ENCODE measurements at places on chromosomes 1 and 21.
A peak's percentile ranks its signal among the peaks of the same experiment; 100 is the strongest.

DNA sequence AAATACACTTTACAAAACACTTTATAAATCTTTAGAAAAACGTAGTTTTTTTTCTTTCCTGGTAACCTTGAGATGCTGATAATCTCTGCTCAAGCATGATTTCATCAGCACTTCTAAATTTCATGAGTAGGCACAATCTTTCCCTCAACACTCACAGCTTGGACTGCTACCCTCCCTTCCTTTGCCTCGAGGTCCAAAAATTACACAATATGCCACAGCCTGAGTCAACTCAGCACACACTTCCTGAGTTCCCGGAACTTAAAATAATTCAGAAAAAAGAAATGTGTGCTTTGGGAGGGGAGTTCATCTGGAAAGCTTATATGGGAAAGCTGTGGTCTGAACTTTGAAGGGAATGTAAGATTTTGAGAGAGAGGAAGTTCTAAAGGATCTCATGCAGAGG lies 5.9 kb downstream of the CLCA2 start:
- DNase-seq: peak; percentile 95

DNA sequence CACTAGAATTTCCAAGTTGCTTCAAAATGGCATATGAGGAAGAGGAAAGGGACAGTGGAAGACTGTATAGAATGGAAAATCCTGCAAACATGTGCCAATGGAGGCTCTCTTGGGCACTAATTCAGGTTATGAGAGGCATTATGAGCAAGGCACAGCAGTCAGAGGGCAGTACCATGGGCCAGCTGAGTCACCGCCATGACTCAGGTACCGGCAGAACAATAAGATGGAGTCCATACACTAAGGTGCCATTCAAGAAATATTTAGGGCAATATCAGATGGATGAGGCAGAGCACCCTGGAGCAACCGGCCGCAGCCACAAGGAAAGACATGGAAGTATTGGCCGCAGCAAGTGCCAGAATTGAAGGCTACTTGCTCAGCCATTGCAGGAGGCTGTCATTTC lies 25.6 kb upstream of the VAV3 start:
- no peak for DNase-seq

- no peak for DNase-seq
Observed at GRCh38 chr1:204344665-204345355, 14.9 kb downstream of the PLEKHA6 start.

DNA sequence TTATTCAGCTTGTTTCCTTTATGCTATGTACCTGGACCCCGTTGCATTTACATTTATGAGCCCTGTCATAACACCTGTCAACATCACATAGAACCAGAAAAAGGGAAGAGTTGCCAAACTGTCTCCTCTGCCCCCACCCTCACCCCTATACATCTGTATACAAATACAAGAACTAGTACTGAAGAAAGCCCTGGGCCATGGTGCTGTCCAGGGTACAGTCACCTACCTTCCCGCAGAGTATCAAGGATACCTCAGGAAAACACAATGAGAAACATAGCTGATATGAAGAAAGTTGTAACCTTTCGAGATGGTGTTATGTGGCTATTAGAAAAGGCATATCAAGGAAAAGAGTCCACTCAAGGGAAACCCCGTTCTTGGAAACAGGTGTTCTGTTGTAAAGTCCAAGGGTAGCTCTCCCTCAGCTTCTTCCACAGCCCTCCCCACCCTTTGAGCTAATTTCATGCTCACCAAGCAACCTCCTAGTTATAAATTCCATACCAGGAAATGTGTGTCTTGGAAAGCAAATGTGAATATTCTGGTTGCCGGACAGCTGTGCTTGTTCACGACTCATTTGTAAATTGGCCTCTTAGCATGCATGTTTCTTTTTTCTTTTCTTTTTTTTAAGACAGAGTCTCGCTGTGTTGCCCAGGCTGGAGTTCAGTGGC lies 16.7 kb upstream of the AVPR1B start:
- no peak for DNase-seq

GRCh38 chr1:37793773-37794371 lies at the start of gene MANEAL:
Gene MANEAL (plus strand): TSS chr1:37793847. CDS start chr1:37794183, 336 bp downstream.
- DNase-seq: peak; percentile 64

GRCh38 chr1:93865253-93865652 lies 13.8 kb downstream of the DNTTIP2 start:
- DNase-seq: no peak

DNA sequence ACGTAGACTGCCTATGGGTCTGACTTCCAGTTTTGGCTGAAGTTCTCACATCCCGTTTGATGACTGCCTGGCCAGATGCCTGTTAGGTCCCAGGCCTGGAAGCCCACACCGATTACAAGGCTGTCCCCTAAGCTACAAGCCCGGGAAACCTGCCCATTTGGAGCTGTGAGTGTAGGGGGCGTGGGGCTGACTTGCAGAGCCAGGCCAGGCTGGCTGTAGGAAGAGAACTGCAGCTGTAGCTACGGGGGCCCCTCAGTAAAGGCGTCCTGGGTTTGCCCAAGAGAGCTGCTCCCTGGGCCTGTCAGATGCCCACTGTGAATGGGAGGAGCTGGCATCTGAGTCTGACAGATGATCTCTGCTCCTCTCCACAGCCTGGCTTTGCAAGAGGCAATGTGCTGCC lies 199.7 kb downstream of the CAMTA1 start:
- no peak for DNase-seq

DNA sequence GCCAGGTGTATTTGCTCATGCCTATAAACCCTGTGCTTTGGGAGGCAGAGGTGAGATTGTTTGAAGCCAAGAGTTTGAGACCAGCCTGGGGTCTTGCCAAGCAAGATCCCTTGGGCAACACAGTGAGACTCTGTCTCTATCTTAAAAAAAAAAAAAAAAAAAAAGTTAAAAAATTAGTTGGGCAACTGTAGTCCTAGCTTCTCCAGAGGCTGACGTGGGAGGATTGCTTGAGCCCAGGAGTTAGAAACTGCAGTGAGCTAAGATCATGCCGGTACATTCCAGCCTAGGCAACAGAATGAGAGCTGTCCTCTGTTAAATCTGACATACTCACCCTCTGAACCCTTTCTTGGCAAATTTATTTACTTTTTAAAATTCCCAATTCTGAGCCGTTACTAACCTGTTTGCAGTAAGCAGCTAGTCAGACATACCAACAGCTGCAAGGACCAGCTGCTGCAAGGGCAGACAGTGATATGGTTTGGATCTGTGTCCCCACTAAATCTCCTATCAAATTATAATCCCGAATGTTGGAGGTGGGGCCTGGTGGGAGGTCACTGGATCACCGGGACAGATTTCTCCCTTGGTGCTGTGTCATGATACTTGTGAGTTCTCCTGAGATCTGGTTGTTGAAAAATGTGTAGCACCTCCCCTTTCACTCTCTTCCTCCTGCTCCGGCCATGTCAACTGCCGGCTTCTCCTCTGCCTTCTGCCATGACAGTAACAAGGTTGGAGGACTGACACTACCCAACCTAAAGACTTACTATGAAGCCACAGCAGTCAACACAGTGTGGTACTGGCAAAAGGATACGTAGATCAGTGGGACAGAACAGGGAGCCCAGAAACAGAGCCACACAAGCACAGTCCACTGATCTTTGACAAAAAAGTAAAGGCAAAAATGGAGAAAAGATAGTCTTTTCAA lies 10.6 kb downstream of the PARP1 start:
- no peak for DNase-seq

- DNase-seq: peak; percentile 93
Observed at GRCh38 chr1:186828611-186829454, at the start of gene PLA2G4A. Gene PLA2G4A (plus strand): TSS chr1:186828949. CDS start chr1:186854355, 25,406 bp downstream.

DNA sequence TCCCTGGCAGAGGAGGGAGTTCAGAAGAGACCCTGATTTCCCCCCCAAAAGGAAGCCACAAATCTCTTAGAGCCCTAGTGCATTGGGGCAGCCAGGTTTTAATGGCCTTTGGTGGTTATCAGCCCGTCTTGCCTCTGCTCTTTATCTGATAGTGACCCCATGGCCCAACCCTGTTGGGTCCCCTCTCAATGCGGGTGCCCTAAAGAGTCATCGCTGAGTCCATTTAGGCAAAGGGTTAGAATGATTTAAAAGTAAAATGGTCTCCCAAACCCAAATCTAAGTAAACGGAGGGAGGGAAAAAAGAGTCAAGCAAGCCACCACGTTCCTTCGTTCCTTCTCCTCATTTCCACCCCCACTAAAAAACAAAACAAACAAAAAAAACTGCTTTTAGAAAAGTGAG lies 164.0 kb downstream of the RUNX1 start:
- DNase-seq: peak; percentile 43

DNA sequence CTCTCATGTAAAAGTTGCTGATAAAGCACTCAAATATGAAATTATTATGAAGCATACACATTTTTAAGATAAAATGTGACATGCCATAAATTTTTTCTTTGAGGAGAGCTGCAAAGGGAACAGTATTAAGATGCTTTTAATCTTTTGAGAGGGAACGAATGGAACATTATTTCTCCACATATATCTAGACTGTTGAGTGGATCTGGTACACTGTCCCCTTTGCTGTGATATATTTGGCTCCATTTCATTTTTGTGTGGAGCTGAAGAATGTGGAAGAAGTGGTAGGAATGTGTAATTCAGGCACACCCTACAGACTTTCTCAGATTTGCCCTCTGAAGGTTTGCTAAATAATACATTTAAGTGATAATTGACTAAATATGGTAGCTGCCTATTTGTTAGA lies 31.7 kb downstream of the PGM1 start:
- DNase-seq: no peak

DNA sequence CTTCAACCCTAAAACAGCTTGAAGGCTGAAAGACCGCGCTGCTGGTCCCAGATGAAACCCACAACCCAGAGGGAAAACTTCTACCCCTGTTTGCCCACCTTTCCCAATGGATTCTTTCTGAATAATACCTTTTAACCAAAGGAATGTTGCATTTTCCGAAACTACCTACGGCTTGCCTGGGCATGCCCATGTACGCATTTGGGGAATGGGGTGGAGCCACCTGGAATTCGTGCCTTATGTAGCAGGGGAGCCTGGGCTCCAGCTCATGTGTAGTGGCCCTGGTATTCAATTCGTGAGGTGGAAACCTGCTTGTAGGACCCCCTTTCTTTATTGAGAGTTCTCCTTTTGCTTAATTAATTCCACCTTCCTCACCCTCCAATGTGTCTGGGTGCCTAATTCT lies 256.6 kb upstream of the RGS18 start:
- no peak for DNase-seq

DNA sequence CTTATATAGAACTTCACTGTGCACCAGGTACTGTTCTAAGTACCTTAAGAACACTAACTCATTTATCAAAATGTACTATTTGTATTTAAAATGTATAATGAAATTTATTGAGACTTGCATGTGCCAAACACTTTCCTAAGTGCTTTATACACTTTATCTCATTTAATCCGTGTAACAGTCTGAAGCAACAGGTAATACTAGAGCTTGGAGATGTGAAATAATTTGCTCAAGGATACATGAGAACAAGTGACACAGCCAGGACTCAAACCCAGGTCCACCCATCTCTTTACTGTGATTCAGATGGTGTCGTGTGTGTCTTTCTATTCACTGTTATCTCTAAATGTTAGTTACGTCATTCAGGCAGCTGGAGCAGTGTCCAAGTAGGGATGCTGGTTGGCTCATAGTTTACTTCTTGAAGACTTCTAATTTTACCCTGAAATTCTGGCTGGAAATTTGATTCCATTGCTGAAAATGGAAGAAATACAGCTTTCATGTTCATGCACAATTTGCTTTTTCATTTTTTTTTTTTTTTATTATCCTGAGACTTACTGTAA lies 169.7 kb upstream of the UBE2U start:
- no peak for DNase-seq

- DNase-seq: no peak
Observed at GRCh38 chr1:84350104-84350503, 48.2 kb upstream of the DNASE2B start.

DNA sequence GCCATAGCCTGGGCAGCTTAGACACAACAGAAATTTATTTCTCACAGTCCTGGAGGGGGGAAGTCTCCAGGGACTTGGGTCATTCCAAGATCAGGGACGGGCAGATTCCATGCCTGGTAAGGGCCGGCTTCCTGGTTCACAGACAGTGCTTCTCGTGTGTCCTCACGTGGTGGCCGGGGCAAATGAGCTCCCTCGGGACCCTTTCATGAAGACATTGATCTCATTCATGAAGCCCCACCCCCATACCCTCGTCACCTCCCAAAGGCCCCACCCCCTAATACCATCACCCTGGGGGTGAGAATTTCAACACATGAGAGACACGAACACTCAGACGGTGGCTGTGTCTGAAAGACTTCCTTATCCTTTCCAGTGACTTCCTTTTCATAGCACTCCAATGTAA lies 51.5 kb downstream of the ACOT7 start:
- DNase-seq: no peak

GRCh38 chr21:37088186-37088735 lies 15.2 kb downstream of the TTC3 start:
- DNase-seq: no peak

GRCh38 chr1:97980530-97980929 lies 59.7 kb upstream of the DPYD start:
- no peak for DNase-seq

DNA sequence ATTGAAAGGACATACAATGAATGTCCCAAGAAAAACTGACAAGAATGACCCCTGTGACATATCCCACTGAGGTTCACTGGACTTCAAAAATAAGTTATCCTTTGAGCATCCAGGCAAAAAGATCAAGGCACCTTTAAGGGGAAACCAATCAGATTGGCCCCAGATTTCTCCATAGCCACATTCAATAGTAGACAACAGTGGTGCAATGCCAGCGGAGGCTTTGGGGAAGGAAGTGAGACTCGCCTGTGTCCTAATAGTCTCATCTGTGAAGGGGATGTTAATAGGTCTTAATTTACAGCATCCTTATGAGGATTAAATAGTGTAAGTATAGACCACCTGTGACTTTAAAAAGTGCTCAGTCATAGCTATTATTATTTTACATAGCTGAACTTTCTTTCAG lies 21.5 kb downstream of the RPL5 start:
- DNase-seq: no peak

DNA sequence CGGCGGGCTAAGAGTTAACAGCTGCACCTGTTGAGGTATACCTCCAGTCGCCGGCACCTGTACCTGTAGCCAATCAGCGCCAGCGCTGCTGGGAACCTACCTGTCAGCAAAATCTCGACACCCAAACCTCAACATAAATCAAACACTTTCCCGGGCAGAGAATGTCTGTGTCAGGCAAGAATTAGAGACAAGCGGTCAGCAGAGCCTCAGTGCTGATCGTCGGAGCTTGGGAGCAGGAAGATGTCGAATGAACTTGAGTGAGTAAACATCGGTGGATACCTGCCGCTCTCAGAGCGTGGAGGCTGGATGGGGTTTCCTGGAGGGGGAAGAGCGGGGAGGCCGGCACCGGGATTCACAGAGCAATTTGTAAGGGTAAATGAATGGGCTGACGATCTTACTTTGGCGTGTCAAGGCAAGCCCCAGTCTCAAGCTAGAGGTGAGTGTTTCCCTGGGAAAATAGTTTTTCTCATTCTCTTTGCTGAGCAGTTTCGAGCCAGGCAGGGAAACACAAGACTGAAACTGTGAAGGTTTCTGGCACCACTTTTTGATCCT lies at the start of gene GRHL3:
Gene GRHL3, plus strand, starts transcription at position 46 of the 552 bp plus-strand sequence. Its CDS starts 195 bp downstream, at position 241.
- no peak for DNase-seq

GRCh38 chr1:38611664-38612211 lies 247.8 kb downstream of the RRAGC start:
- no peak for DNase-seq

DNA sequence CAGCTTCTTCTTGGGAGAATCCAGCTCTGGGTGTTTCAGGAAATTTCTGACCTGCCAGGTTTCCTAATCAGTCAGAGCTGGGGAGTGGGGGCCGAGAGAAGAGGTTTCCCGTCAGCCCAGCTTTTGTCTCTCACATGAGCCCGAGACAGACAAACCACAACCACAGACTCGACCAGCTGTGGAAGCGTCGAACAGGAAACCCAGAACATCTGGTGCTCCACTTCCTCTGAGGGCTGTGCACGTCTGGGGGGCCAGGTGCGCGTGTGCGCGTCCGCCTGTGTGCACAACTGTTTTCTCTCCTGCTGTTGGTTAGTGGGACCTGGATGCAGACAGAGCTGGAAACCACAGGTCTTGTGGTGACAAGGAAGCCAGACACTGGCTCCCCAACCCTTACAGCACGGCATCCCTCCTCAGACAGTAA lies 113.0 kb upstream of the SLC25A33 start:
- peak; percentile 98 for DNase-seq

All from KBM-7 (cell line).